ENCODE measurements at places on chromosomes 1 and 21. TPM values are rescaled to one million over a fixed set of nuclear protein-coding genes. Genes with fewer than 3 reads are reported as not detected.

GRCh38 chr1:164667001-164667400 lies 108.0 kb downstream of the PBX1 start:
- H3K4me3 ChIP-seq = no peak overlapping the region
- H3K36me3 ChIP-seq = no peaks in the 10 kb centered on the region
- no peaks in the 10 kb centered on the region for H3K27me3 ChIP-seq
- no peak for DNase-seq
- no peak overlapping the region for H3K27ac ChIP-seq

DNA sequence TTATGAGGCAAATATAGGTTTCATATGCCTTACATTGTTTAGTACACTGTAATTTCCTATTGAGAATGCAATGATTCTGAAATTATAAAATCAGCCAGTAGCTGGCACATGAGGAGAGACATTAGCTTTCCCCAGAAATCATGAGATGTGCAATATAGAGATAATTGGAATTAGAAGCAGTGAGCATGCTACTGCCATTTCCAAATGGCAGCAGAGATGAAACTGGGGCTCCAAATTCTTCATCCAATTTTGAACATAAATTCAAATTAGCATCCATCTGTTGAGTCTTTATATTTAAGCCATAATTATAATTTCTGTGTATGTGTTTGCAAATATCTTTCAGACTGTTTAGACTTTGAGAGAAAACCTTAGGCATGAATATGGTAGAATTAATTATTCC lies 28.8 kb downstream of the PTGER3 start:
- no peaks in the 10 kb centered on the region for H3K36me3 ChIP-seq
- peaks cover 11% of the 10 kb centered on the region for H3K4me1 ChIP-seq
- H3K27ac ChIP-seq = no peak overlapping the region
- no peaks in the 10 kb centered on the region for H3K27me3 ChIP-seq
- H3K4me3 ChIP-seq = no peak overlapping the region

DNA sequence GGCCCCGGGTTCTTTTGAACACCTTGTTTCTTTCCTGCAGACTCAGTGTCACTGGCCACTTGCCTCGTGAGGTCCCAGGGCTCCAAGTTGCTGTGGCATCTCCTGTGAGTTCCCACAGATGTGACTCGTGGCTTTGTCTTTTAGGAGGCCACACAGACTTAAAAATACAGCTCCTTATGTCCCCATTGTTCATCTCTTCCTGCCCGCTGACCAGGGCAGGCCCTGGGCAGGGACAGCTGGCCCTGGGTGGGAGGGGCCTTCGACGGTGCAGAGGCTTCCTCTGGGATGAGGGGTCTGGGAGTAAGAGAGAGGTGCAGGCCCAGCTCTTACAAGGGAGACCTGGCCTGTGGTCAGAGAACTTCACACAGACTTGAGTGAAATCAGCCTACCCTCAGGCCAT lies 15.6 kb downstream of the LDLRAP1 start:
- H3K36me3 ChIP-seq = 0 out of 2 replicates have a peak, but pooled peaks cover 4% of the 10 kb centered on the region
- H3K4me3 ChIP-seq = no peak overlapping the region
- no peak overlapping the region for H3K27ac ChIP-seq

GRCh38 chr1:159829822-159830465 lies 3.3 kb downstream of the SLAMF8 start:
- H3K27ac ChIP-seq = peak overlapping the region; percentile 51
- H3K36me3 ChIP-seq = no peaks in the 10 kb centered on the region
- peaks cover 8% of the 10 kb centered on the region for H3K4me1 ChIP-seq
- peak; percentile 87 for DNase-seq
- no peaks in the 10 kb centered on the region for H3K27me3 ChIP-seq

- H3K4me3 ChIP-seq = no peak overlapping the region
- peak; percentile 52 for DNase-seq
Observed at GRCh38 chr1:39129514-39129913, 75.0 kb upstream of the MACF1 start.

DNA sequence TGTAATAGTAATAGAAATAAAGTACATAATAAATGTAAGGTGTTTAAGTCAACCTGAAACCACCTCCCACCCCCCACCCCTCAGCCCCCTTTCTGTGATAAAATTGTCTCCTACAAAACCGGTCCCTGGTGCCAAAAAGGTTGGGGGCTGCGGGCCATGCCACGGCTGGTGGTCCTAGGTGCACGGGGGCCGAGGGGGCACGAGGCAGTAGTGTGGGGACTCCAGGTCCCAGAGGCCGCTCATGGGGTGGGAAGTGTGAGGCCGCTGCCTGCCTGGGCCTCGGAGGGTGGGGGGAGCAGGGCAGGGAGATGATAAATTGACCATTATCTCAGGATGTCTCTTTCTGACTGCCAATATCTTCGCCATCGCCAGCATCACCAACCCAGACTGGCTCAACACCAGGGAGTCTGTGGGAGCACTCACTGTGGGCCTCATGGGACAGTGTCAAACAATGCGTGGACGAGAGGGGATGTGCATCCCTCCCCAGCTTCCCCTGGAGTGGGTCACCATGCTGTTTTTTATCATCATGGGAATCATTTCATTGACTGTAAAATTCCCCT lies 6.5 kb downstream of the ZBTB17 start:
- H3K27me3 ChIP-seq = no peaks in the 10 kb centered on the region
- no peak overlapping the region for H3K27ac ChIP-seq
- H3K4me3 ChIP-seq = no peak overlapping the region
- 0 out of 2 replicates have a peak, but pooled peaks cover 5% of the 10 kb centered on the region for H3K36me3 ChIP-seq
- peaks cover 29% of the 10 kb centered on the region for H3K4me1 ChIP-seq
- DNase-seq = no peak

HENMT1 gene
- 7.2 TPM for total RNA-seq

PTPN7 gene
- total RNA-seq = not detected

MAPKAPK2 gene
- 50.6 TPM for total RNA-seq

Data from GM23248 (cell line).